ENCODE measurements at places on chromosomes 4 and X. TPM values are rescaled to one million over a fixed set of nuclear protein-coding genes. Genes with fewer than 3 reads are reported as not detected.

The EREG gene
- total RNA-seq: 1.8 TPM

The ARHGAP36 gene
- total RNA-seq: 0.82 TPM

The PABPC1L2A gene
- total RNA-seq: 0.91 TPM

The GRXCR1 gene
- total RNA-seq: not detected

The TTC29 gene
- total RNA-seq: 2.1 TPM

The NLRP2B gene
- total RNA-seq: 0.18 TPM

The DSPP gene
- 0.09 TPM for total RNA-seq

The WAS gene
- 0.27 TPM for total RNA-seq

The GC gene
- total RNA-seq: not detected

The MND1 gene
- 5.3 TPM for total RNA-seq

The DOCK11 gene
- 40.2 TPM for total RNA-seq

The ACOX3 gene
- total RNA-seq: 28.6 TPM

The CXorf65 gene
- not detected for total RNA-seq

The GAGE12H gene
- not detected for total RNA-seq

The ATP6AP2 gene
- total RNA-seq: 96.6 TPM

The GLOD5 gene
- not detected for total RNA-seq

The RAB9B gene
- 24.1 TPM for total RNA-seq

The PJA1 gene
- 64.5 TPM for total RNA-seq

The OPN1MW gene
- total RNA-seq: not detected

The PAGE5 gene
- not detected for total RNA-seq

All from cerebellum (tissue), 4 donors.